ENCODE measurements at places on chromosomes 16 and 17.

DNA sequence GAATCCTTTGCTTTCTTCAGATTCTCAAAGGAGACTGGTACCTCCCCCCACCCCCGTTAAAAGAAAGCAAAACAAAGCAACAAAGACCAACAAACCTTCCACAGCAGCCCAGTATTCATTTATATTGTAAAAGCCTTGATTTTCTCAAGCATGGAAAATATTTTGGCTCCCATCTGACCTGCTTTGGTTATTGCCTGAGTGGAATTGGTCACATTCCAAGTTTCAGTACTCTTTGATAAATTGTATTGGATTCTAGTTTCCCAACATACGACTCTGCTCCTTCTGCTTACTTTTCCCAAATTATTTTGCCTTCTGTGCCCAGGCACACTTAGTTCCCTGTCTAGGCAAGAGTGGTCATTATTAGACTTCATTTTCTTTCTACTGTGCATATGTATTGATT, 1.3 kb downstream of the ABCC11 start:
- no peak for DNase-seq

DNA sequence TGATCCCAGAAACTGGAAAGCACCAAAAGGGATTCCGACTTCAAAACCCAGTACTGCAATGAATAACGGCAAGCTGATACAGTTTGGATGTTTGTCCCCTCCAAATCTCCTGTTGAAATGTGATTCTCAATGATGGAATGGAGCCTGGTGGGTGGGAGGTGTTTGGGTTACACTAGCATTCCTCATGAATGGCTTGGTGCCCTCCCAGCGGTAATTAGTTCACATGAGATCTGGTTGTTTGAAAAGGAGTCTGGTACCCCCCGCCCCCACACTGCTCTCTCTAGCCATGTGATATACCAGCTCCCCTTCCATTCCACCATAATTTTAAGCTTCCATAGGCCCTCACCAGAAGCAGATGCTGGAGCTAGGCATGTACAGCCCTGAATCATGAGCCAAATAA, 40.1 kb downstream of the RANBP10 start:
- no peak for DNase-seq

GRCh38 chr16:31471875-31472708, at the start of gene TGFB1I1:
Gene TGFB1I1 (plus strand): TSS chr16:31472152. CDS start chr16:31472189, 37 bp downstream.
- peak; percentile 56 for DNase-seq

GRCh38 chr17:63041251-63041650, 75.2 kb downstream of the TANC2 start:
- peak; percentile 39 for DNase-seq

- DNase-seq: peak; percentile 25
These were observed 83.7 kb upstream of the ZNF750 start for GRCh38 chr17:82923366-82924113.
